ENCODE measurements at places on chromosomes 1 and 21.
A peak's percentile ranks its signal among the peaks of the same experiment; 100 is the strongest.

- no peak for DNase-seq
Observed at GRCh38 chr21:14244911-14245310, 29.0 kb downstream of the RBM11 start.

- DNase-seq, result no peak
Observed at GRCh38 chr1:109238382-109238781, 11.0 kb upstream of the CELSR2 start.

- peak; percentile 46 for DNase-seq
Observed at GRCh38 chr1:228082918-228083870, 686 bp downstream of the ARF1 start.

DNA sequence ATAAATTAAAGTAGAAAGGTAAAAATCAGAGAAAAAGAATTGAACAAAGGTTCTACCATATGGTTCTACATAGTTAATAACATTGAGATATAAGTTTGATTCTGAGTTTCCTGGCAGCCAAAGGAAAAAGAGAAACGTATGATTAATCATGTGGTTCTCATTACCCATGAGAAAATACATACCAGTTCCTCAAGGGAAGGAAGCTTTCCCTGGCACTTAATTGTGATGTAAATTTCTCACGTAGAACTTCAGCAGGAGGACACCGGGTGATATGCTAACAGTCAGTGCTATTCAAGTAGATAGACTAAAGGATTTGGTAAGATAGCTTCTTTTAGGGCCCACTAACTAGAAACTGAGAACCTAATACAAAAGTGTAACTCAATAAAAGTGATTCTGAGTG is 218.5 kb downstream of the NFIA start:
- DNase-seq, result no peak

- no peak for DNase-seq
Observed at GRCh38 chr1:206902702-206903101, 5.5 kb downstream of the IL24 start.

- DNase-seq, result no peak
Observed at GRCh38 chr1:179177615-179178014, 51.9 kb downstream of the ABL2 start.

DNA sequence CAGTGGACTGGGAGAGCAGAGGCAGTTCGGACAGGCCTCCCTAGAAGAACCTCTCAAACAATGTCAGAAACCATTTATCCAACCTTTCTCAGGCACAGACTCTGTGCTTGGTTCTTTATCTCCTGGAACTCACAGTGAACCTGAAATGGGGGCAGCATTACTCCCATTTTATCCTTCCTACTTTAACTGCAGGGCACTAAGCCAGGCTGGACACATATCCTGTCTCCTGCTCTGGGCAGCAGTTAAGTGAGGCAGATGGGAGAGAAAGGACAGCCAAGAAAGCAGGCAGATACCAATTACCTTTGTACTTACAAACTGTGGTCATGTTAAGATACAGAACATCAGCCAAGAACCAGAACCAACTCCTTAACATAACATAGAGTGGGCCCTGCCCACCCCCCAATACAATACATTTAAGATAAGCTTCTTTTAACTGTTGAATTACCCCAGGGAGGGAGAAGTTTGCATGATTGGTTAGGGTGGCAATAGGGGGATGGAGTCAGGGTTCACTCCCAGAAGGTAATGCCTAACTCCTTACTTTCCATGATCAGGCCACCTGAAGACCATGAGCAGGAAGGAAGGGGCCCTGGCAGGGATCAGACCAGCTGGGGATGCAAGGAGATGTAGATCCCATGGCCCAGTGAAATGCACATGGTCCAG is 10.9 kb downstream of the KDF1 start:
- no peak for DNase-seq

GRCh38 chr21:29664615-29665014 is 275.2 kb downstream of the GRIK1 start:
- no peak for DNase-seq
